ENCODE measurements at places on chromosomes 2 and 18.

DNA sequence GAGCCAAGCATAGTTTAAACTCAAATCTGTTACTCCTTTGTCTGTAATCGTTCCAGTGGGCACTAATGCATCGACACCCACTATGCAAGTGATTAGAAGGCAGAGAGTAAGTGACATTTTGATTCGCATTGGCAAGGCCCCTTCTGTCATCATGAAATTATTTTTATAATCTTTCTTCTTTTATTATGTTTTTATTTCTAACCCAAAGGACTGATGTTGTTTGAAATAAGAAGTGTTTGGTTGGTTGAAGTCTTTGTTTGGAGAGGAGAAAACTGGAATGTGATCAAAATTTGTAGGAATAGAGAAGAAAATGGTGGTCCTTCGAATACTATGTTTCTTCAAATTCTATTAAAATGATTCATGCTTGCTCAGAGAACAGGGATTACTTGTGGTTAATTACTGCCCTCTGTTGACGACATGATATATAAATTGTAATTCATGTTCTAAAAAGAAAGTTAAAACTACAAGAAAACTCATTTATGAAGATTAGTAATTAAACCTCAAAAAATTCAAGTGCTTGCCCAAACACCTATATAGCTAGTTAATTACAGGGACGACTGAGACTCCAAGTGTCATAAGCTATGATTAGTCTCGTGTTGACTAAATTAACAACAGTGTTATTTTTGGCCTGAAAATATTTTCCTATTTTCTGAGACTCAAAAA lies 26.4 kb upstream of the TFPI start:
- no peak for DNase-seq

DNA sequence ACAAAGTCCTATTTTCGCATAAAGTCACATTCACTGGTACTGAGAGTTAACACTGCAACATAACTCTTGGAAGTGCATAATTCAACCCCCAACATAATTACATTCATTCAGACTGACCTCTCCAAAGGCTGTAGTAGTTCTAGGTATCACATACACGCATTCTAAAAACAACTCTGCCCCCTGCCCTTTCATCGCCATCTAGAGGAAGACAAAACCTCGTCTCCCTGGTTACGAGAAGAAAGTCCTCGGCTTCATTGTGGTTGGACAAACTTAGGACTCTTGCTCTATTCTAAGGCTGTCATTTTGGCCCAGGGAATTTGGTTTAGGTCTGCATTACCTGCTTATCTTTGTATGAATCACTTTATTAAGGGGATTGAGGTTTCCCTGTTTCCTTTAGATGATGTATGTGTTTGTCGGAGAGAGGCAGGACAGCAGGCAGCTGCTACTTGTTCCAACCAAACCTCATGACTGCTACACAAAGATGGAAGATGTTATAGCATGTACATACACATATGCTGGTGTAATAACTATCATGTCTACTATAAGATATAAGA lies 215.4 kb upstream of the NRXN1 start:
- no peak for DNase-seq

GRCh38 chr2:218216336-218216673 lies 684 bp upstream of the ARPC2 start:
- no peak for DNase-seq

DNA sequence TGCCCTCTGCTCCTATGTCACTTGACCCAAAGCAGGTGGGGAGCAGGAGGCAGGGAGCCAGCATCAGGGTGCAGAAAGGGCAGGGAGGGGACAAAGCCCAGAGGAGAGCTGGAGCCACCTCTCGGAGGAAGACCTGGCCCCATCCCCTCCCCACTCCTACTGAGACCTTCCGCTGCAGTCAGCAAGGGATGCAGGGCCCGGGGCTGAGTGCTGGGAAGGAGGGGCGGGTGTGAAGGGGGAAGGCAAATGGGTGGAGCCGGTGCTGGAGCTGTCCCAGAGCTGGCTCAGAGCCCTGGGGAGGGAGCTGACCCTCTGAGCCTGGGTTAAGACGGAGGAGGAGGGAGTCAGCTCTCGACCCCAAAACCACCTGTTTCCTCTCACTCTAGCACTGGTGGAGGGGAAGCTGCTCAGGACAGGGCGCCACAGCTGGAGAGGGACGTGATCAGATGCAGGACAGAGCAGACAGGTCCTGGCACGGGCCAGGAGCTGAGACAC lies 33.8 kb downstream of the HS1BP3 start:
- DNase-seq = no peak

GRCh38 chr2:162092658-162093556 lies 18.9 kb upstream of the DPP4 start:
- no peak for DNase-seq

DNA sequence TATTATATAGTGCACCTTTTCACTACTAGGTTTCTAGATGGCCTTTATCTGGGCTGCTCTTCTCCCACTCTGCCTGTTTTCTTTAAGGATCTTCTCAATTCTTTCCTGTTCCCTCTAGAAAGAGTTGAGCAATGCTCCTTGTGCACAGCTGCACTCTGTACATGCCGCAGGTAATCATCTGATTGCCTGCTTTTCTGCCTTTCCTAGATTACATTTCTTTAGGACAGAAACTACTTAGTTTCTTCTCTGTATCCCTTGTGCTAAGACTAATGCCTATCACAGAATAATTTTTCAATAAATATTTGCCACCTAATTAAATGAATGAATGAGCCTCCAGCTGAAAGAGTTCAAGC lies 802.4 kb upstream of the ID2 start:
- DNase-seq = no peak

DNA sequence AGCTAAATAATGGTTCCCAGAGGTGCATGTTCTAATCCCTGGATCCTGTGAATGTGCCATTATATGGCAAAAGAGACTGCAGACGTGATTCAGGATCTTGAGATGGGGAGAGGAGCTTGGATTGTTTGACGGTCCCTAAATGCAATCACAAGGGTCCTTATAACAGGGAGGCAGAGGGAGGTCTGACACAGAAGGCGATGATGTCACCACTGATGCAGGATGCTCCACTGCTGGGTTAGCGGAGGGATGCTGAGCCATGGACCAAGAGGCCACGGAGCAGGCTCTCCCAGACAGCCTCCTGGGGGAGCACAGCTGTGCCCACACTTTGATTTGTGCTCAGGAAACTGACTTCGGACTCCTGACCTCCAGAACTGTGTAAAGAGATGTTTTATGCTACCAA lies 156.2 kb downstream of the UXS1 start:
- DNase-seq = no peak

DNA sequence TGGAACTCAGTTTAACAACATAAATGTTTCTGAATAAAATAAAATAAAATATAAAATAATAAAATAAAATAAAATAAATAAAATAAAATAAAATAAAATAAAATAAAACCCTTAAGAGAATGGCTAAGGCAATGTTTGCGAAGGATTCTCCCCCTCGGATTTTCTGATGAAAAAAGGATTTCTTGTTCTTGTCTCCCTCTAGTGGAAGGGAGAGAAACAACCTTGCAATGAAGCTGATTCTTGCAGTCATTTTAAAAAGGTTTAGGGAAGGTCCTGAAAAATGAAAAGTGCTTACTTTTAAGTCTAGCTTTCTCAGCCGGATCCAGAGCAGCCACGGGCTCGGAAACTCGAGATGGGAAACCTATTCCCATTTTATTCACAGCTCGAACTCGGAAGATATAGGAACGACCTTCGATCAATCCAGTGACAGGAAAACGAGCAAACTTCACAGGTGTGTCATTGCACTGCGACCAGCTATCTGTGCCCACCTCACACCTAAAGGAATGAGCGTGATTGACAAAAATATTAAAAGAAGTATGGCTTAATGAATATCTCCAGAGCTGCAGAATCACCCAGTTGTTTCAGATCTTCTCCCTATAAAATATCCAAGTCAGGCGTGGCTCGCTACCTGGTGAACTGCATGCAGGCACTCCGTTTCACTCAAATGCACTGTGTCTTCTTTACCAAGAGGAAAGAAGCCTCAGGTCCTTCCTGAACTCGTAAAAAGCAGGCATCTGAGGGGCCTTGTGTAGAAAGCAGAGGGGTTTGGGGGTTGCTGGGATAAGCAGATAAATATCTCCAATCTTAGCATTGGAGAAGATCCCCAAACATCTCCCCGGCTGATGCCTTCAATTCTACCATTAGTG lies 68.1 kb downstream of the MYOM1 start:
- DNase-seq = peak; percentile 55

DNA sequence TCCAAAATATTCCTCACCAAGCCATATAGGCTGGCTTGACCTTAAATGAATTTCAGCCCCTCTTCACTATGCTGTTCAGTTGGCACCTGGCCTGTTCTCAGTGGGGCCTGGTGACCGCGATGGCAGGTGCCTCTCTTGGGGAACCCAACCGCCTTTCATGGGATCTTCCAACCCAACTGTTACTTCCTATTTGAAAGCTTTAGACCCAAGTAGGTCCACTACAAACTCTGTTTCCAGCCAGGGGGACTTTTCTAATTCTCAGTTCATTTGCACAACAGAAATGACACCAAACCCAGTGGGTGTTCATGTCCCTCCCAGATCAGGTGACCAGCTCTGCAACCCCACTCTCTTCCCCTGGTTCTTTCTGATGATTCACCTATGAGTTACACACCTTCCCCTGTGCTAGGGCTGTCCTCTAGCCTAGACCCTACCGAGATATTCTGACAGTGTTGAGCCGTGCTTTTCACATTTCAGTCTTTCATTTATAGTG lies 35.6 kb upstream of the NDUFV2 start:
- peak; percentile 13 for DNase-seq

GRCh38 chr2:180971811-180972210 lies 8.6 kb upstream of the UBE2E3 start:
- no peak for DNase-seq

GRCh38 chr2:168997118-168997521 lies 34.0 kb downstream of the ABCB11 start:
- no peak for DNase-seq

GRCh38 chr2:227191367-227191766 lies 26.9 kb downstream of the COL4A3 start:
- DNase-seq = no peak

- DNase-seq = no peak
Measured at GRCh38 chr2:268323-268722, 3.6 kb downstream of the ACP1 start.

GRCh38 chr2:187543488-187543887 lies 10.7 kb downstream of the TFPI start:
- DNase-seq = no peak

GRCh38 chr18:3998698-3999333 lies 456.3 kb downstream of the DLGAP1 start:
- peak; percentile 27 for DNase-seq

DNA sequence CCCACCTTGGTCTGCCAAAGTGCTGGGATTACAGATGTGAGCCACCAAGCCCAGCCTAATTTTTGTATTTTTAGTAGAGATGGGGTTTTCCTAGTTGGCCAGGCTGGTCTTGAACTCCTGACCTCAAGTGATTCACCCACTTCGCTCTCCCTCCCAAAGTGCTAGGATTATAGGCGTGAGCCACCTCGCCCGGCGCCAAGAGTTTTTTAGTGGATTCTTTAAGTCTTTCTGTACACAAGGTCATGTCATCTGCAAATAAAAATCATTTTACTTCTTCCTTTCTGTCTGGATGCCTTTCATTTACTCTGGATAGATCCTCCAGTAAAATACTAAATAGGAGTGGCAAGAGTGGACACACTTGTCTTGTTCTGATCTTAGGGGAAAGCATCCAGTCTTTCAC lies 61.7 kb downstream of the KCMF1 start:
- DNase-seq = no peak

DNA sequence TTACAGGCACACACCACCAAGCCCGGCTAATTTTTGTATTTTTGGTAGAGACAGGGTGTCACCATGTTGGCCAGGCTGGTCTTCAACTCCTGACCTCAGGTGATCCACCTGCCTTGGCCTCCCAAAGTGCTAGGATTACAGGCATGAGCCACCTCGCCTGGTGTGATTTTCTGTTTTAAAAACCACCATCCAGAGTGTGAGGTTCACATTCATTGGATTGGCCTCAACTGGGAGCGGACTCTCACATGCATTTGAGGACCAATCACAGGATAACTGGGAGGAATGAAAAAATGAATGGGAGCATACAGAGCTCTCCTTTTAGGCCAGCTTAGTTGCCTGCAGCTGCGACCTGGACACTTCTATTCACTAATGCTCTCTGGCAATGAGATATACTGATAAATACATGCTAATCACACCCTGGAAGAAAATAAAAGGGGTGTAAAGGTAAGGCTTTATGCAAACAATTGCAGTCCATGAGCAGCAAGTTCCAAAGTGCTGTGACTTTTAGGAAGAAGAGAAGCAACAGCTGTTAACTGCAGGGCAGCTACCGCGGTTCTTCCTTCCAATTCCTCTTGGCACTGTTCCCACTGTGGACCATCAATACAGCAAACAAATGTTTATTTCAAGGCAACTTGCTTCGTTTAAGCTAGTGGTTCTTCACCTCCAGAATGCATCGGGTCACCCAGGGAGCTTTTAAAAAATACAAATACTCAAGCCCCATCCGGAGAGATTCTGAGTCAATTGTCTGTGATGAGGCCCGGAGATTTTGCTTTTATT lies 49.5 kb upstream of the FZD5 start:
- no peak for DNase-seq

DNA sequence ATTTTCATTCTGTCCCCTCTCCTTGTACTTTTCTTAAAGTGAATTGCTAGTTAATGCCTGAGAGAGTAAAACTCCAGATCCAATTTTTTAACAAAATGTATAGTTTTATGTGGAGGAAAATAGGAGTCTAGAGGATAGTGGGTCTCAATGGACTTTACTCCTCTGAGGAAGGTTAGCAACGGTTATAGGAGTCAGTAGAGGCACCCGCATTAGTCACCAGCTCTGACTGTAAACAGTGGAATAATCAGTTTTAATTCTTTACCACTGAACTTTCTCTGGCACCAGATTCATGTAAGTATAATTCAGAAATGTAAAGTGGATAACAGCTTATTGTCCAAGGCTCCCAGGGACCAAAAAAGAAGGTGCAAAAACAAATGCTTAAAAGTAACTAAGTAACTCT lies 38.7 kb upstream of the HNMT start:
- no peak for DNase-seq

DNA sequence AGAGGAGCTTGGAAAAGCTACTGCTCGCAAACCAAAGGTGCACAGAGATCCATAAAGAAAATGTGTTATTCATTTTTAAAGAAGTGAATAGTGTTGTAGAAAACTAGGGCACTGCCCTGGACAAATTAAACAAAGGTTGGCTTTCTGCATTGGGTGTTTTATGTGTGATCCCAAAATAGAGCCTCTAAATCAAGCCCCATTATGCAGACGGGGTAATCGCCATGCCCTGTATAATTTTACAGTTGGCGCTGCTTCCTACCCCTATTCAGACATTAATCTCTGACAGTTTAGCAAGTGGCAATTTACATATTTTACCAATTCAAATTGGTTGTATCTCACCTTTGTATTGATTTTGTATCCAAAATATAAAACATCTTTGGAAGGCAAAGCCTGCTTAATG lies 109.1 kb downstream of the PID1 start:
- DNase-seq = no peak

DNA sequence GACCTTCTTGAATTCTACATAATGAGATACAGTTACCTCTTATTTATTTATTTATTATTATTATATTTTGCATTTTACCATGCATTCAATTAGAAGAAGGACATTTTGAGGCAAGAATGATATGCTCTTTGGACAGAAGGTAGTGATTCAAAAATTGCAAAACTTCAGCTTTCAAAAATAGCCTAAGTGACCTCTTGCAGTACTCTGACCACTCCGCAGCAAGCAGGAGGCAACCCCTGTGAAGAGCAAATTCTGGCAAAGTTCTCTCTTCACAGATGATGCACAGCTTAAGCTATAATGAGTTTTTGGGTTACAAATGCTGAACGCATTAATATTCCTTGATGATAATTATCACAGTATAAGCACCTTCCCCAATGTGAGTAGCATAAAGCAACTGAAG lies 170.0 kb downstream of the ZNF521 start:
- DNase-seq = no peak

All from CD4-positive, alpha-beta T cell treated with Interleukin-2 at 100 ng/mL for 4 hours (primary cell).